ENCODE measurements at places on chromosomes 5 and 9.

- peaks cover 30% of the 10 kb centered on the region for H3K36me3 ChIP-seq
- H3K27ac ChIP-seq = no peak overlapping the region
- no peak for DNase-seq
- no peak overlapping the region for H3K4me3 ChIP-seq
- H3K4me1 ChIP-seq = no peaks in the 10 kb centered on the region
- no peaks in the 10 kb centered on the region for H3K27me3 ChIP-seq
Observed at GRCh38 chr9:99962680-99963261, 56.3 kb downstream of the STX17 start.

DNA sequence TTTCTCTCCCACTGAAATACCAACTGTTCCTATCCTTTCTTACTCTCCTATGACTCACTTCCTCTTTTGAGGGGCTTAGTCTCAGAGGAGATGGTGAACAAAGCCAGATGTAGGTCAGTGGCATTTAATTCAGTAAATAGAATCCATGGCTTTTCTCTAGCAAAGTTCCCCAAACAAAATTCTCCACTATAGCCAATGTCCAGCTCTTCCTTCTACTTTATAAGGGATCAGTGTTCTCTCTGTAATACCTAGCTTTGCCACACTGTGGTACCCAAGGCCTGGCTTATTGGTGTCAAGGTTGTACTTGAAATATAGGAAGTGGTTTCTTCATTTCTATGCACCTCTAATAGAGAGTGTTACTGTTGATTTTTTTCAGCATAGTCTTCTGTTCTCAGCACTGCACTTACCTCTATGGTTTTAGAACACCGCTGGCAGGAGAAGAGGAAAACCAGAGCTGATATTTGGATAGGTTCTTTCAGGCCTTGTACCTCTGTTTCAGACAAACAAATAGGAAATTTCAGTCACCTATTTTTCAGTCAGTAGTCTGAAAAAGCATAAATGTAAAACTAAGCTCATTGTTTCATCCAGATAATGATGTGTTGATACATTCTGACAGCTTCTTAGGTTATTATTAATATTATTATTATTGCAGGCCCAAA lies 40.6 kb upstream of the ITGA2 start:
- DNase-seq = peak; percentile 59
- no peaks in the 10 kb centered on the region for H3K36me3 ChIP-seq
- H3K27me3 ChIP-seq = peaks cover 5% of the 10 kb centered on the region
- peaks cover 13% of the 10 kb centered on the region for H3K4me1 ChIP-seq
- no peak overlapping the region for H3K4me3 ChIP-seq

GRCh38 chr5:142143878-142144277 lies 35.3 kb downstream of the NDFIP1 start:
- no peak overlapping the region for H3K27ac ChIP-seq
- DNase-seq = no peak
- no peak overlapping the region for H3K4me3 ChIP-seq
- H3K36me3 ChIP-seq = peaks cover 39% of the 10 kb centered on the region
- H3K27me3 ChIP-seq = no peaks in the 10 kb centered on the region

DNA sequence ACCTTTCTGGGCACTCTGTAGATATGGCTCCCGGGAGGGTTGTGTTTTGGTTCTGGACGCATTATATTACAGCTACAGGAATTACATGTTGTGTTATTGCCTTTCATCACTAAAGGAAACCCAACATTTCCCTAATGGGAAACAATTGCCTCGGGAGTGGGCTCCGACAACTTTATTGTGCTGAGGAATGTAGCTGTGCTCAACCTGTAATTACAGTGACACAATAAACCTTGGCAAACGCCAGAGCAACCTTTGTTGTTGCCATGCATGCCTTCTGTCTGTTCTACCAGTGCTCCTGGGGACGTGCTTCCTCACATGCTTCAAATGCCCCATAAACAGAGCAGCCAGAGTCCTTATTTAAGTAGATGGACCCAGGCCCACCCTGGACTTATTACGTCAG lies 182.4 kb downstream of the DIRAS2 start:
- H3K27me3 ChIP-seq = peaks cover 5% of the 10 kb centered on the region
- H3K36me3 ChIP-seq = no peaks in the 10 kb centered on the region
- H3K4me3 ChIP-seq = no peak overlapping the region
- no peaks in the 10 kb centered on the region for H3K4me1 ChIP-seq
- DNase-seq = no peak

- DNase-seq = no peak
- H3K4me3 ChIP-seq = no peak overlapping the region
- H3K27me3 ChIP-seq = peaks cover 94% of the 10 kb centered on the region
- no peak overlapping the region for H3K27ac ChIP-seq
Observed at GRCh38 chr5:138651058-138651766, 76.0 kb upstream of the HSPA9 start.

DNA sequence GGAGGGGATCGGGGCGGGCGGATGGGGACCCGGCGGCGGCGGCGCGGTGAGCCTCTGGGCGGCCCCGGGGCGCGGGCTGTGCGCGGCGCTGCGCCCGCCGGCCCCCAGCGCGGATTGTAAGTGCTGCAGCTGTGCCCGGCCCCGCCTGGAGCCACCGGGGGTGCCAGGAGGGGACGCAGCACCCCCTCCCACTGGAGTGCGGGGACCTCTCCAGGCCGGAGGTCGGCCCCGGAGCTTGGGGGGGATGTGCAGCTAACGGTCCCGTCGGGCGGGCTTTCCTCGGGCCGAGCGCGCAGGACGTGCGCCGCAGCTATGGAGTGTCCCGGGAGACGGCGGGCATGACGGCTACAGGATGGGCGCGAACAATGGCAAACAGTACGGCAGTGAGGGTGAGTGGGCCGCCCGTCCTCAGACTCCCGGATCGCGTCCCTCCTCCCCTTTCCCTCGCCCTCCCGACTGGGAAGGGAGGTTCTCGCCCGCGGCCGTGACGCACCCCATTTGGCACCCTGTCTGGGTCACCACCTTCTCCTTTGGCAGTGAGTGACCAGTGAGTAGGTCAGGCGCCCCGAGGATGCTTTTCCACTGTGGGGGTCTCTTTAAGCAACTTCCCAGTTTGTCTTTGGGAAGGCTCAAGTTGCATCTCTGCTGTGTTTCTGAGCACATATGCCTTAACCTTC lies 483 bp downstream of the FBXL7 start:
- no peak for DNase-seq
- no peak overlapping the region for H3K4me3 ChIP-seq
- H3K27ac ChIP-seq = no peak overlapping the region
- no peaks in the 10 kb centered on the region for H3K4me1 ChIP-seq

DNA sequence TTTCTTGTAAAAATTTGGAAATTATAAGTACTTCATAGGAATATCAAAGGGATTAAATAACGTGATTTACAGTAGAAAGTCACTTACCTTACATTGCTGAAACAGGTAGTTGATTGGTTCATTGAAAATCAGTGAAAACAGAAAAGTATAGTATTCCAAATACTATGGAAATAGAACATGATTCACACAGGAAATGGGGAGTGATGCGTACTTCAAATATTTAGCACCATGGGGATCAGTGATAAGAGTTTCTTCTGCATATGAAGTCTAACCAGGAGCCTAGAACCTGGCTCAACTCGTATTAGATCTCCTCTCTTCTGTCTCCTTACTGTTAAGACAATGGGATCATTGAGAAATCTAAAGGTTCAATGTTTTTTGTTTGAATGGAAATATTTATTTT lies 133.3 kb downstream of the FAM174A start:
- H3K27ac ChIP-seq = no peak overlapping the region
- H3K4me3 ChIP-seq = no peak overlapping the region
- peaks cover 16% of the 10 kb centered on the region for H3K4me1 ChIP-seq

- no peak for DNase-seq
- H3K36me3 ChIP-seq = peaks cover 3% of the 10 kb centered on the region
- H3K27me3 ChIP-seq = no peaks in the 10 kb centered on the region
- peak overlapping the region; percentile 79 for H3K4me3 ChIP-seq
- H3K27ac ChIP-seq = peak overlapping the region; percentile 76
Observed at GRCh38 chr5:172834415-172835289, 601 bp downstream of the ERGIC1 start.

- peak; percentile 37 for DNase-seq
- no peak overlapping the region for H3K27ac ChIP-seq
- H3K4me1 ChIP-seq = no peaks in the 10 kb centered on the region
- no peaks in the 10 kb centered on the region for H3K27me3 ChIP-seq
Observed at GRCh38 chr9:113632776-113633590, 169.5 kb downstream of the RGS3 start.

GRCh38 chr5:10595672-10596309 lies 31.9 kb downstream of the ANKRD33B start:
- peaks cover 4% of the 10 kb centered on the region for H3K36me3 ChIP-seq
- H3K27me3 ChIP-seq = peaks cover 3% of the 10 kb centered on the region
- no peak overlapping the region for H3K27ac ChIP-seq
- peaks cover 46% of the 10 kb centered on the region for H3K4me1 ChIP-seq
- DNase-seq = peak; percentile 74

DNA sequence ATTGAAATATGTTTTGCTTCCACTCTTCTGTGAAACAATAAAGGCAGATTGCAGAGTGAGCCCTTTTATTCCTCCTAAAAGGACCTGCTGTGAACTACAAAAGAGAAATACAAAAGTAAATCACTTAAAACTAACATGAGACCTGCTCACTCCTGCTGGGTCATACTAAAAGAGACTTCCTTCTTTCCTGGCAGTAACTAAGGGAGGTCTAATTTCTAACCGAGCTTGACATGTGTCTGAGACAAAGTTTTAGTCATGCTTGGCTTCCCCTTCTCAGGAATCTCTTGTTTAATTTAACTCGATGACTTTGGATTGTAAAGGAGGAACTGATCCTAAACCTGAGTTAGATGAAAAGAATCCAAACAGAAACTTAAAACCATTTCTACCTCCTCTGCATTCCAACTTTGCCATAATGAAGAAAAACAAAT lies 86.4 kb upstream of the CDH6 start:
- no peak for DNase-seq
- no peaks in the 10 kb centered on the region for H3K27me3 ChIP-seq
- H3K36me3 ChIP-seq = no peaks in the 10 kb centered on the region
- no peak overlapping the region for H3K27ac ChIP-seq

- H3K27me3 ChIP-seq = peaks cover 2% of the 10 kb centered on the region
- H3K4me3 ChIP-seq = no peak overlapping the region
- DNase-seq = no peak
- H3K36me3 ChIP-seq = no peaks in the 10 kb centered on the region
- H3K4me1 ChIP-seq = no peaks in the 10 kb centered on the region
Observed at GRCh38 chr5:90598293-90598692, 39.7 kb downstream of the ADGRV1 start.

DNA sequence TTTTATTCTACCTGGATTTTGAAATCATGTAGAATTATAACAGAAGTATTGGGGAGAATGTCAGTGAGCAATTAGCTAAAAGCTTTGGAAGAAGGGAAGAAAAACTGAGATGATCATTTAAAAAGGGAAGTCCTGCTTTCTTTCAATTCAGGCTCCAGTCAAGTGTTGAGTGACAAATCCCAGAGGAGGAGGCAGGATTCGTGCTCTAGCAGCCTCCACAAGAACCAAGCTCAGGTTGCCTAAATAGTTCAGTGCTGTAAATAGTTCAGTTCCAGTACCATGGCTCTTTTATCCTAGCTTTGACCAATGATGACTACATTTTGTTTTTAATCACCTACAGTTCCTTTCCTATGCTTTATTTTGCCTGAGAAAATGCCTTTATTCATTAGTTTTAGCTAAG lies 204.9 kb upstream of the NREP start:
- no peak overlapping the region for H3K4me3 ChIP-seq
- H3K27me3 ChIP-seq = no peaks in the 10 kb centered on the region
- no peaks in the 10 kb centered on the region for H3K36me3 ChIP-seq

- no peaks in the 10 kb centered on the region for H3K36me3 ChIP-seq
- no peak for DNase-seq
- H3K4me1 ChIP-seq = no peaks in the 10 kb centered on the region
- H3K27ac ChIP-seq = no peak overlapping the region
Observed at GRCh38 chr5:92308679-92309078, 925.6 kb upstream of the ARRDC3 start.

GRCh38 chr9:2984491-2984890 lies 140.6 kb upstream of the PUM3 start:
- H3K4me1 ChIP-seq = no peaks in the 10 kb centered on the region
- H3K27me3 ChIP-seq = peaks cover 3% of the 10 kb centered on the region
- DNase-seq = no peak
- H3K4me3 ChIP-seq = no peak overlapping the region
- no peaks in the 10 kb centered on the region for H3K36me3 ChIP-seq

- no peak overlapping the region for H3K27ac ChIP-seq
- no peaks in the 10 kb centered on the region for H3K27me3 ChIP-seq
- H3K36me3 ChIP-seq = no peaks in the 10 kb centered on the region
Observed at GRCh38 chr5:18507114-18507513, 872.9 kb downstream of the TAF11L14 start.

DNA sequence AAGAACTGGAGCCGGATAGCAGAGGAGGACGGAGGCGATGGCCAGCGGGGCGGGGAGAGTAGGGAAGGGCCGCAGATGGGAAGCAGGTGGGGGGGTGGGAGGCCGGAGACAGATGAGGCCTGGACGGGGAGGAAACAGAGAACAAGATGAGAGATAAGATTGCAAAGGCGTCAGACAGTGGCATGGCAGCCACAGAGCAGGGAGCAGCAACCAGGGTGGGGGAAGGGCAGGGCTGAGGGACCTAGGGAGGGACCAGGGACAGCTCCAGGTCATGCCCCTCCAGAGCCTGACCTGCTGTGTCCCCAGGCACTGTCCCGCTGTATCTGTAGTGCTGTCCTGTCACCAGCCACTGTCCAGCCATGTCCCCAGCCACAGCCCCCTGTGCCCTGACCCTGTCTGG lies 49.6 kb upstream of the LMX1B start:
- H3K36me3 ChIP-seq = no peaks in the 10 kb centered on the region
- peaks cover 25% of the 10 kb centered on the region for H3K27me3 ChIP-seq
- H3K4me1 ChIP-seq = no peaks in the 10 kb centered on the region
- H3K27ac ChIP-seq = no peak overlapping the region

DNA sequence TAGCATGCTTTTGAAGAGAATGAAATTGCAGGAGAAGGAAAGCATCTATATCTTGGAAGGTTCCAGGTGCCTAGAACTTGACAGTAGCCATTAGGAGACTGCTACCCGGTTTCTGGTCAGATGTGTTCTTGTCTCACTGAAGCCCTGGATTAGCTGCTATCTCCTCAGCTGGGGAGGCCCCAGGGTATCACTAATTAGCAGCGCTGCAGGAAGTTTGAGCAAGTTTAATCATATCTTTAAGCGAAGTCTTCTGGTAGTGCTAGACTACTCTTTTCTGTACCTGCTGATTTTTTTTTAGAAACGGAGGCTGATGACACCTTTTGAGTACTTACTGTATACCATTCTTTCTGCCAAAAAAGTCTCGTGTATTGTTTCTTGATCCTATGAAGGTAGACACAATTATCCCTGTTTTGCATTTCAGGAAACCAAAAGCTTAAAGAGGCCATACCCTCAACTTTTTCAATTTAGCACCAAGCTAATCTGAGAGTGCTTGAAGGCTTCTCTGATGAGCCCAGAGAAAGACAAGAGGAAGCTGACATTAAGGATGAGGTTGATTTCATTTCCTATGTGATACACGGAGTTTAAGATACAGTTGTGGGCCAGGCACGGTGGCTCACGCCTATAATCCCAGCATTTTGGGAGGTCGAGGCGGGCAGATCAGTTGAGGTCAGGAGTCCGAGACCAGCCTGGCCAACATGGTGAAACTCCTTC lies 201.3 kb downstream of the ARHGAP26 start:
- peaks cover 18% of the 10 kb centered on the region for H3K4me1 ChIP-seq
- H3K36me3 ChIP-seq = peaks cover 2% of the 10 kb centered on the region
- H3K4me3 ChIP-seq = no peak overlapping the region

GRCh38 chr5:148827723-148828122 lies 1.3 kb downstream of the ADRB2 start:
- DNase-seq = no peak
- peaks cover 17% of the 10 kb centered on the region for H3K4me1 ChIP-seq

All from T-helper 2 cell treated with Interferon-gamma antibody and Interleukin-4, amounts not matched to agents 5 μg/mL and 100 μg/mL, for 36 hours (primary cell).